ENCODE measurements at places on chromosomes 2 and 18. TPM values are rescaled to one million over a fixed set of nuclear protein-coding genes. Genes with fewer than 3 reads are reported as not detected.

The EVA1A gene
- 0.71 TPM for total RNA-seq

The THSD7B gene
- total RNA-seq: 1.4 TPM

DNA sequence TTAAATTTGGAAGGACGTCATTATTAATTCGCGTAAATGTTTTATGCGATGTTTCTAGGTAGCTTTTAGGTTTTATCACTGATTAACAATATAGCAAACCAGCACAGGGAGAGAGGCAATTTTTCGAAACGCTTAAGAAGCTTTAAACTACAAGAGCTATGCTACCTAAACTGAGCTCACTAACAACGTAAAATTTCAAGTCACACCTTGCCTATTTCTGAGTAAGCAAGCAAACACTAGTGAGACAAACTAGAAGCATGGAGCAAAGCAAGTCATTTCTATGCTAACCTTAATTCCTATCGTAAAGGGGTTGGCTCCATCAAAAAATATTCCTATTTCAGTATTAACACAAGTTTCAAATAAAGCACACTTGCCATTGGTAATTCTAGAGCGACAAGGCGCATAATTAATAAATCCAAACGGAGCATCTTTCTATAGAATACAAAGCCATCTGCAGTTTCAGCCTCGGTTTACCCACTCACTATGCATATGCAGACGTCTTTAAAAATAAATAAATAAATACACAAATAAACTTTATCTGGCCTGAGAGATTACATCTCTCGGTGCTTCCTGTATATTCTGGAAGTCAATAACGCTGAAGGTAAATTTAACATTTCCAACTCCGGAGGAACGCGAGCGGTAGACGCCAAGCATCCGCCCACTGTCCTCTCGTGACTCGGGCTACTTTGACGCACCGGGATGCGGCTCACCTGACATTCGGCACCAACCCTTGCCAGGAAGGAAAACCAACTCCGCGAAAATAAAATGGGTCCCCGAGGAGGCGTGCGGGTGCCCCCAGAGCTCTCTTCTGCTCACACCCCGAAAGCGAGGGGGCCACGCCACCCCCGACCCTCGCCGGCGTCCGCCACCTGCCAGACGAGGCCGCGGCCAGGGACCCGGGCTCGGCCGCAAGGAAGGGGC, 947 bp downstream of the ITSN2 start:
- no peak for DNase-seq

DNA sequence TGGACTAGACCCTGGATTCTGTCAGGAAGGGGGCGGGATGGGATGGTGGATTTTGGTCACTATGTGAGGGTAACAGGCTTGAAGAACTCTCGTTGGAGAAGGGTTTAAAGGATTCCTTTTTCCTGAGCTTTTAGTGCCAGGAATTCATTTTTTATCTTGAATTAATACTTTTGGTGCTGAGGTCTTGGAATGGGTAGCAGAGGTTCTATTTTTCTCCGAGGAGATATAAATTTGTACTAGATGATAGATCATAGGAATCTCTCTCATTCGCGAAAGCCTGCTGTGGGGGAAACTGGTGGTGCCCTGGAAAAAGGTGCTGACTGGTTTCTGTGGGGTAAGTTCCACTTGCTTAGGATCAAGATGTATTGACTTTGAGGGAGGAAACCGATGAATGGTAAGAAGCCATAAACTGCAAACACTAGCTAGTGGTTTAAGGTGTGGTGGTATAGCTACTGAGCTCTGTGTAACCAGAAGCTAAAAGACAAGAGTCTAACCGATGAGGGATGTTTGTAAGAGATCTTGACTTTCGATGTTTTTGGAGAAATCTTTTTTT, 706 bp downstream of the AGPS start:
- DNase-seq: no peak

GRCh38 chr2:45274250-45274926, 265.1 kb upstream of the SIX2 start:
- DNase-seq: peak; percentile 11

DNA sequence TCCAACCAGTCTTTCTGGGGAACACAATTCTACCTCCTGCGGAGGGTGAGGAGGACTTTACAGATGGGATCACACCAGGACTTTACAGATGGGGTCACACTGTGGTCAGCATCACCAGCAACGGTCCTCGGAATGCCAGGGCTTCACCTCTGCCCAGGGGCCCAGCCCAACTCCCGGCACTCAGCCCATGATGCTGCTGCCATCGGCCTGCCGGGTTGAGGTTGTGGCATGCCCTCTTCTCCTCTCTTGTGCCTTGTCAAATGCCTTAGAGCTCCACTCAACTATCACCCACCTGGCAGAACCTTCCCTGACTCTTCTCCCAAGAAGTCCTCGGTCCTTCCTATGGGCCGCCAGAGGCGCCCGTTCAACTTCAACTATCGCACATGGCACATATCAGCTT, 166.7 kb downstream of the CTIF start:
- DNase-seq: no peak

GRCh38 chr18:36634573-36635216, 194.1 kb downstream of the TPGS2 start:
- no peak for DNase-seq

DNA sequence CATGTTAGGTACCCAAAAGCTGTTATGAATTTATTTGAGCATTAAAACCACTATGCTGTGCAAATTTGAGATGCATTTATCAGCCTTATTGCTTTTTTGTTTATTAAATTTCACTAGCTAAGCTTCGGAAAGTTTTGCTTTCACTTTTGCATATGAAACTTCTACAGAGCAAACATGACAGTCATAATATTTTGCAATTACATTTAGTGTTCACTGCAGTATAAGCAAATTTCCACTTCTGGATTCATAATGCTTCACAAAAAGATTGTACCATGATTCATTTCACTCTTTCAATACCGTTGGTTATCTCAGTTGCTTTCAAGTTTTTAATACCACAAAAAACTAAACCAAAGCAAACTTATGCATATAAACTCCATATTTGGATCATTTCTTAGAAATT, 228.7 kb upstream of the SLC8A1 start:
- no peak for DNase-seq

GRCh38 chr18:44178476-44178875, 502.2 kb upstream of the SETBP1 start:
- no peak for DNase-seq

GRCh38 chr2:171629113-171629512, 58.2 kb upstream of the DYNC1I2 start:
- DNase-seq: no peak

DNA sequence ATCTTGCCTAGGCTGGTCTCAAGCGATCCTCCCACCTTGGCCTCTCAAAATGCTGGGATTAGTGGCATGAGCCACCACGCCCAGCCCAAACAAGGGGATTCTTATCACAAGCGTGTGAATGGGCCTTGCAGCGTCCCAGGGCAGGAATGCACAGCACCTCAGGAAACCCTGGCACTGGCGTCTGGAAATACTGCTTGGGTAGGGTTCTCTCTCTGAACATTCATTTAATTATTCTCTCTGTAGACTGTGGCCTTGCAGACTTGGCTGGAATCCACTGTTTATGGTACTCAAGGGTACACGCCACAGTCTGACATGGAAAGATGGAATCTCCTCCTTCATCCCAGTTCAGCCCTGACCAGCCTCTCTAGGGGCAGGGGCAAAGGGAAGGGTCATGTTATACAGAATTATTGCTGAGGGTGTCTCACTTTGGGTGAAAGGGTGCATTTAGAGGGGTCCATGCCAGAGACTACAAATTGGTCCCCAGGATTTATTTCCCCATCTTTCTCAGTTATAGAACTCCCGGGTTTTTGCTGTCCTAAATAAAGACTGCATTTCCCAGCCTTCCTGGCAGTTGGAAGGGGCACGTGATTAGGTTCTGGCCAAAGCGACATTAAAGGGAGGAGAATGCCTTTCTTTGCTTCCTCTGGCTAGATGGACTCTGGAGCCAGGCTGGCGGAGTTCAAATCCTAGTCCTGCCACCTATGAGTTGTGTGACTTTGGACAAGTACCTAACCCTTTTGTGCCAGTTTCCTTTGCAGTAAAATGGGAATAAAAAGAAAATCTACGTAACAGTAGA, 147.2 kb upstream of the HAAO start:
- DNase-seq: no peak

DNA sequence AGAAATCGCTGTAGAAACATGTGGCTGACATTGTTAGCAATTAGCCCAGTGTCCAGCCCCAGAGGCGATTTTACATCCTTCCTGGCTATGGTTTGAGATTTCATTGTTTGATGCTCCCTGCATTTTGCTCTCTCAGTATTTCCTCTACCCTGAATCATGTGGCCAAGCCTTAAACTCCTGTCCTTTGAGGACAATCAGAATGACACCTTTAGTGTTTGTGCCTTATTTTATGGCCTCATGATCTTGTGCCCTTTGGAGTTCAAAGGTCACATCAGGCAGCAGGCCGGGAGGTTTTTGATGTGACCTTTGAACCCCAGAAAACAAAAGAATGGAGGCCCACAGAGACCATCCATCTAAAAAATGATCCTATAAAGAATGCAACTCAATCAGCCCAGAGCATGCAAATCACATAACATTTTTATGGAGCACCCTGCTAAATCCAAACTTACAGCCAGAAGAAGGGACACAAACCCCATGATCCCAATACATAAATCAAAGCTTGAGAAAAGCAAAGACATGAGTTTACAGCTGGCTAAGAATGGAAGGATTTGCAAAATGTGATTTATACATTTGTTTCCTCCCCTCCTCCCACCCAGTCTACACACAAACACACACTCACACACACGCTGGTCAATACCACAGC, 52.5 kb downstream of the FECH start:
- DNase-seq: no peak

GRCh38 chr2:83002706-83003105, 1456.4 kb downstream of the SUCLG1 start:
- no peak for DNase-seq

Data from mesenteric fat pad (tissue), 1 donor.